Neural crest cell (in vitro differentiated cells): ENCODE measurements at places on chromosomes 6 and 20.

- DNase-seq = no peak
These were observed 24.7 kb downstream of the TTLL9 start for GRCh38 chr20:31894980-31895675.

GRCh38 chr6:14702678-14703077 is 543.2 kb upstream of the JARID2 start:
- no peak for DNase-seq

- DNase-seq = no peak
These were observed 5.0 kb downstream of the CPXM1 start for GRCh38 chr20:2795451-2795850.

DNA sequence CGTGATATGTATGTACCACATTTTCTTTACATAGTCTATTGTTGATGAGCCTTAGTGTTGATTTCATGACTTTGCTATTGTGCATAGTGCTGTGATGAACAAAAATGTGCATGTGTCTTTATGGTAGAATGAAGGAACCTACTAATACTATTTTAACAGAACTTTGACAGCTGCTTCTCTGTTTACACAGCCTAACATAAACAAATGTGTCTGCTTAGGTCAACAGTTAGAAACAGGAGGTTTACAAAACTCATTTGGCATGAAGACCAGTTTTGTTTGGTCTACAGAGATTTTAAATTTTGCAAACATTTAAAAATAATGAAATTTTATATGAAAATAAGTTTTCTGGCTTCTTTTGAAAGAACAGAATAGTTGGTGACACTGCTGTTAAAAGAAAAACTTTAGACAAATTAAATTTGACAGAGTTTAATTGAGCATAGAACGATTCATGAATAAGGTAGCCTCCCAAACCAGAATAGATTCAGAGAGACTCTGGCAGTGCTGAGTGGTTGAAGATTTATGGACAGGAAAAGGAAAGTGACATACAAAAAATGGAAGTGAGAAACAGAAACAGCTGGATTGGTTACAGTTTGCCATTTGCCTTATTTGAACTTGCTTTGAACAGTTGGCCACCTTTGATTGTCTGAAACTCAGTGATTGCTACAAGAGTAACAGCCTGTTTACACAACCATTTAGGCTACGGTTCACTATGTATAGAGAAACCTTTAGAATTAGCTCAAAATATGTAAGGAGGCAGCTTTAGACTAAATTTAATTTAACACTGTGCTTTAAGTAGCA is 715.8 kb upstream of the HS3ST5 start:
- DNase-seq = no peak

GRCh38 chr6:53413326-53413725 is 64.6 kb upstream of the ELOVL5 start:
- DNase-seq = no peak

DNA sequence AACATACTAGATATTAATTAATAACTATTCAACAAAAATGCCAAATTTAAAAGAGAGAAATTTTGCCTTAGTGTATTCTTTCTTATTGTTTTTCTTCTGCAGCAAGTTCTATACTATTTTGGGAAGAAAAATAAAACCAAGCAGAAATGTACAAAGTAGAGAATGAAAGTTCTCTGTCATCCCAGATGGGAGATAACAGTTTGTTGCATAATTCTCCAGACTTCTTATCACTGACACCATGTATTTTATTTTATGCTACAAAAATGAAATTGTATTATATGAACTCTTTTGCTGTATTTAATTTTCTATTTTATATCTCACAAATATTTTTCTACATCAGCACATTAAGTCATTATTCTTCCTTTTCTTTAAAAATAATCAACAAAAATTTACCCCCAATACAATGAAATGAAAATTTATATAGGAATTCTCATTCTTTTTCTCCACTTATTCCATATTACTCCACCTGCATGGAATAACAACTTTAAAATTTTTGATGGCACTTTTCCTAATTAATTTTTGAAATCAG is 18.2 kb downstream of the TMEM244 start:
- no peak for DNase-seq

DNA sequence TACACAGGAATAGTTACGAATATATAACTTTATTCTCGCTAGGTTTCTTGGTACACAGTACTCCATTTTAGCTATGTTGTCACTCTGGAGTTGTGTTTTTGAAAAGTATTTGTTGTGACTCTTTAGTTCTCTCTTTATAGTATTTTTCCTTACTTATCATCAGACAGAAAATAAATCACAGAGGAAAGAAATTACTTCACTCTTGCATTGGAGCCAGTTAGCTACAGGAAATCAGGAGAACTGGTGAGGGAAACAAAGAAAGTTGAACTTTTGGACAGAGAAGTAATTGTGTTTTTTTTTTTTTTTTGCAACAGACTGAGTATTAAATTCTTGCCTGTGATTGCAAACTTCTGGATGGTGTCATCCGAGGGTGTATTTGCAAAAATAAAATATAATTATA is 33.9 kb downstream of the DSE start:
- no peak for DNase-seq

DNA sequence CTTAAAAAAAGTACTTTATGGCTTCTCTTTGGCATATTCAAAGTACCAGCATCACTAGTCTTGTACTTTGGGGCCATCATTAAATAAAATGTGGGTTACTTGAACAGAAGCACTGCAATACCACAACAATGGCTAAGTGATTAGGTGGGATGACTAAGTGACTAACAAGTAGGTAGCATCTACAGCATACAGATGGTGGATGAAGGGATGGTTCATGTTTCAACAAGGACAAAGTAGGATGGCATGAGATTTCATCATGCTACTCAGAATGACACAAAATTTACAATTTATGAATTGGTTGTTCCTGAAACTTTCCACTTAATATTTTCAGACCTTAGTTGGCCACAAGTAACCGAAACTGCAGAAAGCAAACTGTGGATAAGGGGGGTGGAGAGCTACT is 7.7 kb downstream of the MPC1 start:
- no peak for DNase-seq

GRCh38 chr6:109362102-109362884 is 20.0 kb downstream of the CD164 start:
- no peak for DNase-seq

- no peak for DNase-seq
These were observed 43.2 kb upstream of the DDR1 start for GRCh38 chr6:30840935-30841643.
